Body of pancreas (tissue), 4 donors: ENCODE measurements at places on chromosomes 4 and X.
A peak's percentile ranks its signal among the peaks of the same experiment; 100 is the strongest.

DNA sequence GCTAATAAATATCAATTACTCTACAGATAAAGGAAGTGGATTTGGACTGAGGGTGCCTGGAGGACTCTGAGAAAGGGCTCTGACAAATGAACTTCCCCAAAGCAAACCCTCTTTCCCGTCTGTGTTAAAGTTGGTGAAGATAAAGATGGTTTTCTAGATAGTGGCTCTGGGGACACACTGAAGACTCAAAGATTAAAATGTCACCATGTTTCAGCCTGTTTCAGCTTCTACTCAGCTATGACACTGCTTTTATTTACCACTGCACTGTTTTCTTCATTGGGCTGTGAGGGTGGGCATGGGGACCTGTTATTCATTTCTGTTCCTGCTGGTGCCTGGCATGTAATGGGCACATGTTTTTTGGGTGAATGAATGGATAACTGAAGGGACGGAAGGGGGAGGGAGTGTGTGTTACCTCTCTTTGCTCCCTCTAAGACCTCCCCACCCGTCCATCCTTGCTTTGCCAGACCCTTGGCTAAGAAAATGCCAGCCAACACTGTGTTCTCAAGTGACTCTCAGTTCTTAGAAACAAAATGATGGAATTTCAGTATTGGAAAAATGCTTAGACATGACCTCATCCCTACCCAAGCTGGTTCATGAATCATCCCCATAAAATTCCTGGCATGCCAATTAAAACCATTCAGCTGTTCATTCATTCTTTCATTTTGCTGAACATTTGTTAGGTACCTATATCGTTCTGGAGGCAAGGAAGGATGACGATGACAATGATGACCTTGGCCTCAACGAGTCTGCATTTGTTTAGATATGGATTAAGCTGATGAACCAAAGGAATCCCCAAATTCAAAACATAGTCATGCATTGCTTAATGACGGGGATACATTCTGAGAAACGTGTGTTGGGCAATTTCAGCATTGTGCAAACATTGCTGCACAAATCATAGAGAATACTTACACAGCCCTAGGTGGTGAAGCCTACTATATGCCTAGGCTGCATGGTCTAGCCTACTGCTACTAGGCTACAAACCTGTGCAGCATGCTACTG is 13.4 kb upstream of the STK32B start:
- DNase-seq: no peak

- no peak for DNase-seq
These were observed 71.6 kb downstream of the MAML3 start for GRCh38 chr4:140082391-140082755.

- no peak for DNase-seq
These were observed at the start of gene NSG1 for GRCh38 chr4:4386736-4387392. NSG1 (plus strand) TSS chr4:4387102; CDS start chr4:4387630, 528 bp downstream.

DNA sequence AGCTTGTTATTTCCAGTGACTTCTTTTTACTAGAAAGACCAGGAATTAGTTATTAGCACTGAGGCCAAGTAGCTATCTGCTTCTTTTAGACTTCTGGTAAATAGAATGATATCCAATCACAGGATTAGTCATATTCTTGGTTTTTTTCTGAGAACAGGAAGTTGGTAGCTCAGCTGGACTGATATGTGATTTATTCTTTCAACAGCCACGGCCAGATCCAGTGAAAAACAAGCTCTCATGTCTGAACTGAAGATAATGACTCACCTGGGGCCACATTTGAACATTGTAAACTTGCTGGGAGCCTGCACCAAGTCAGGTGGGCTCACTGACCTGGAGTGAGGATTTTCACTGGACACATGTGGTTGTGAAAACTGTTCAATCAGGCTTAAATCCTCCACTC is 48.6 kb downstream of the PDGFRA start:
- DNase-seq: peak; percentile 32

GRCh38 chr4:74428276-74428675 is 16.7 kb upstream of the AREG start:
- DNase-seq: no peak

- no peak for DNase-seq
These were observed 1111.2 kb upstream of the ADGRL3 start for GRCh38 chr4:60088807-60089486.

GRCh38 chr4:71405791-71406190 is 67.0 kb downstream of the SLC4A4 start:
- DNase-seq: no peak

GRCh38 chr4:53595834-53596233 is 4.5 kb upstream of the LNX1 start:
- no peak for DNase-seq

GRCh38 chr4:188383180-188383579 is 243.9 kb downstream of the TRIML1 start:
- no peak for DNase-seq
